ENCODE measurements at places on chromosomes 3 and 15. TPM values are rescaled to one million over a fixed set of nuclear protein-coding genes. Genes with fewer than 3 reads are reported as not detected.

DNA sequence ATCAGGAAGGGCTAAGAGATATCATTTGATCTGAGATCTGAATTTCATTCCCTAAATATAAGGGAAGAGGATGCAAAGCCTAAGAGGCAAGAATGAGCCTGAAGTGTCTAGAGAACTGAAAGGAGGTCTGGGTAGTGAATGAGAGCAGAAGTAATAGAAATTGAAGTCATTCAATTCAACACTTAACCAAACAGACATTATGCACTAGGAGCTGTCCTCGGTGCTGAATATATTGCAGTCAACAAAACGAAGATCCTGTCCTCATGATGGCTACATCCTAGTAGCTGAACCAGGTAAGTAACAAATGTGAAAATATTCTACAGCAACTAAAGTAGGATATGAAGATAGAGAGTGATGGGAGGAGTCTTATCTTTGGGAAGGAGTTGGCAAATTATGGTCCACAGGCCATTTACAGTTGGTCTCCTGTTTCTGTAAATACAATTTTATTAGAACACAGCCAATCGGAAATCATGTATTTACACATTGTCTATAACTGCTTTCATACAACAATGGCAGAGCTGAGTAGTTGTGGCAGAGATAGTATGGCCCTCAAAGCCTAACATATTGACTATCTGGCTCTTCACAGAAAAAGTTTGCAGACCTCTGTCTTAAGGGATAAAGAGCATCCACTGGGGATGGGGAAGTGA lies 192.9 kb upstream of the CADPS start:
- no peak for DNase-seq

Gene CAMK1
- total RNA-seq: 25.9 TPM

Gene NR1I2
- not detected for total RNA-seq

Gene EIF4E3
- total RNA-seq: 3.5 TPM

Gene GXYLT2
- 75.1 TPM for total RNA-seq

DNA sequence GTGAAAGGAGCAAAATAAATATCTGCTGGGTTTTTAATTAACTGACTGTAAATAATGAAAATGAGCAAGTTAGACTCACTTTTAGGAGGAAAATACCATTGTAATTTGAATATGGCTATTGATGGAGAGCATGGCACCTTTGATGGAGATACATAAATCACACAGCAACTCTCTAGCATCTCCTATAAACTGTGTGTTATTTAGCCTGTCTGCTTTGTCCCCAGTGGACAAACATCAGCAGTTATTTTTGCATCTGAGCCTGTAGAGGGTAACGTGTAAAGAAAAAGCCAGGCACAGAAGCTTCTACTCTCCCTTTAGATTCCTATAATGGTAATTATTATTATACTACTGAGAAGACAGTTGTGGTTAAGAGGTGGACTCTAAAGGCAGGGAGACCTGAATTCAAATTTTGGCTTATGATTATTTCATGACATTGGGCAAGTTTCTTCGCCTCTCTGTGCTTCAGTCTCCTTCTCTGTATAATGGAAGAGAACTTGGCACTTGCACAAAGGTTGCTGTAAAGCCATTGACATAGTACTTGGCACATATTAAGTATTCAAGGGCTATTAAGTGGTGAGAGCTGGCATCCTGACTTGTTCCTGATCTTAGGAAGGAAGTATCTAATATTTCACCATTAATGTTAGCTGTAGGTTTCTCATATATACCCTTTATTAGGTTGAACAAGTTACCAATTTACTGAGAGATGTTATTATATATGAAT lies 289.5 kb upstream of the TRIM42 start:
- no peak for DNase-seq

DNA sequence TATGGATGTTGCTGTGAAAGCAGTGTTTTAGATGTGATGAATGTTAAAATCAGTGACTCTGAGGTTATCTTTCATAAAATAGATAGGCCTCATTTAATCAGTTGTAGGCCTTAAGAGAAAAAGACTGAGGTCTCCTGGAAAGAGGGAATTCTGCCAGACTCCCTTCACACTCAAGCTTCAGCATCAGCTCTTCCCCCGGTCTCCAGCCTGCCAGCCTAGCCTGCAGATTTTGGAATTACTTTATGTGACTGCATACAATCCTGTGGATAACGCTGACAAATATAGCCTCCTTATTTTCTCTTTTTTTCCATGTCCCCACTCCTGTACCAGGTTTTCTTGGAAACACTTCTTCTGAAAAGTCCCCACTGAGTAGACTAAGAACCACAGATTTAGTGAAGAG lies 510.3 kb downstream of the GBE1 start:
- DNase-seq: no peak

- DNase-seq: peak; percentile 79
These were observed 1.1 kb downstream of the NPTN start for GRCh38 chr15:73631915-73632669.

Gene SPSB4
- total RNA-seq: not detected

- no peak for DNase-seq
These were observed 153.9 kb upstream of the ARHGEF26 start for GRCh38 chr3:153967260-153967659.

DNA sequence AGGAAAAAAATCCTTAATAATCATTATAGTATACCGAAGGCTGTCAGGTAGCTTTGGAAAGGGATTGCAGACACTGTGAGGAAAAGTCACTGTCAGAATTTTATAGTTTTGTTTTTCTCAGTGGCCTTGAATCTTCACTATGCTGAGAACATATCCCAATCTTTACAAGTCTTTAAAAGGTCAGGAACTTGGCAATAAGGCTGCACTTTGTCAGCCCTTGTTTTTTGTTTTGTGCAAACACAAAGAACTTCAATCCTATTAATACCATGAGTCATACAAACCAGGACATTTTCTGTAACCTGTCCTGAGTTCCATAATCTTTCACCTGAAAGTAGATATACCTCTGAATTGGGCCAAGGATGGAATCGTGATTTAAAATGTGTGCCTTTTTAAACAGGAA lies 45.6 kb upstream of the PIK3R4 start:
- no peak for DNase-seq

DNA sequence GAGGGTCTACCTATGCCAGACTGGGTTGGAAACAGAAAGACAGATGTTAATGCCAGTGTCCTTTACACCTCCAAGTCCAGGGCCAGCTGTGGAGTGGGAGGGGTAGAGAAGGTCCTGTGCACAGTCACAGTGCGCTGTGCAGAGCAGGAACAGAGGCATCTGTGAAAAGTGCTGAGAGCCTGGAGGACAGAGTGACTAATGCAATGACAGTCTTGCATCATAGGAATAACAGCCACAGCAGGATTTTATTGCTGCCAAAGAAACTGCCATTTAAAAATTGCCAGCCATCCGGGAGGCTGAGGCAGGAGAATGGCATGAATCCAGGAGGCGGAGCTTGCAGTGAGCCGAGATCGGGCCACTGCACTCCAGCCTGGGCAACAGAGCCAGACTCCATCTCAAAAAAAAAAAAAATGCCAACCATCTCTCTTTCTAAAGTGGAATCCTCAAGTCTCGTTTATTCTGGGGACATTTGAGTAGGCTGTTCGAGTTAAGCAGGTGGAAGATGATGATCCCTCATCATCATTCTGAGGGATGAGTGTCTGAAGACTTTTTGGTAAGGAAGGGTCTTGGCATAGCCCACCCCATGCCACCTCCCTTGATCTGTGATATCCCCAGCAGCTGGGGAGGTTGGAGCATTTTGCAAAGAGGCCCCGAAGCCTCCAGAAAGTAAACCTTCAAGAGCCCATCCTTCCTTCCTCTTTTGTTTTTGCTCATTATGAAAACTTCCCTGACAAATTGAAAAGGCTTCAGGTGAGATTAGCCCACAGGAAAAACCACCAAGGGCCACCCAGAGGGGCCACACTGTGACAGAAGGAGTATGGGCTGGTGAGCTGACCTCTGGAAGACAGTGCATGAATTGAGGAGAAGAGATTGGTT lies 7.7 kb downstream of the CCR2 start:
- DNase-seq: no peak

- DNase-seq: no peak
These were observed 76.4 kb downstream of the BBX start for GRCh38 chr3:107598926-107599771.

Gene P2RY1
- total RNA-seq: under 0.01 TPM

DNA sequence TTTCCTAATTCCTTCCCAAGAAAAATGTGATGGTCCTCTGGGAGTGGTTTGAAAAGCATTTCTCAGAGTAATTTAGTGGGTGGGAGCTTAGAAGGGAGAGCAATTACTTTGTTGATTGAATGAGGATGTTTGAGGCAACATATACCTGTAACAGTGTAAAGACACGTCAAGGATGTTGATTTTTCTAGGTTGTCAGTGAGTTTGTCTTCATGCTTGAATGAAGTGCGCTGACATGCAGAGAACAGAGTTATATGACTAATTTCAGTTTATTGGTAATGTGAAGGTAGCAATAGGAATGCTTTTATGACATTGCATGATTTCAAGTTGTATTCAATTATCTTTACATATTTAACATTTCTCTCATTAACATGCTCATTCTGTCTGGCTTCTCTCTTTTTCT lies 286.9 kb downstream of the NFKBIZ start:
- no peak for DNase-seq

- DNase-seq: no peak
These were observed 31.0 kb upstream of the PDE8A start for GRCh38 chr15:84950570-84951111.

Gene PATL2
- 2.7 TPM for total RNA-seq

DNA sequence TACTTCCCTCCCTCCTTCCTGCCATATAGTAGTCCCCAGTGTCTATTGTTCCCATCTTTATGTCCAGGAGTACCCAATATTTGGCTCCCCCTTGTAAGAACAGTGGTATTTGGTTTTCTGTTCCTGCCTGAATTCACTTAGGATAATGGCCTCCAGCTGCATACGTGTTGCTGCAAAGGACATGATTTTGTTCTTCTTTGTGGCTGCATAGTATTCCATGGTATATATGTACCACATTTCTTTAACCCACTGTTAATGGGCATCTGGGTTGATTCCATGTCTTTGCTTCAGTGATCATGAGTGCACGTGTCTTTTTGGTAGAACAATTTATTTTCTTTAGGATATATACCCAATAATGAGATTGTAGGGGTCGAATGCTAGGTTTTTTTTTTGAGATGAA lies 19.3 kb downstream of the SPRED1 start:
- DNase-seq: no peak

Gene TGM5
- total RNA-seq: not detected

GRCh38 chr3:38630070-38630469 lies 19.4 kb downstream of the SCN5A start:
- DNase-seq: no peak

DNA sequence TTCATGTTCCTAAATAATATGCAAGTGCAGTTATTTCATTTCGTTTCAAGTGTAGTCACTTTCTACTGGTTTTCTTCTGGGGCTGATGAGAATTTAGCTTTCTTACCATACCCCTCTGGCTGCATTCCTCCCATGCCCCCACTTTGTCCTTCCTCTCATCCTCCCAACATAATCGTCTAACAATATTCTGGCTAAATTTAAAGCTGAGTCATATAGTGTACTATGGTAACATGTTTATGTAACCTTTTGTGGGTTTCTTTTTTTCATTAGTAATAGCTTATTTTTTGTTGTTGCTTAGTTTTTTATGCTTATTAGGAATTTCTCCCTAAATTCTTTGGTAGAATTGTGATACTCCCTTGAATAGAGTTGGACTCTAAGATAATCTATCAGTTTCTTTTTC lies 30.5 kb downstream of the DUT start:
- DNase-seq: no peak

DNA sequence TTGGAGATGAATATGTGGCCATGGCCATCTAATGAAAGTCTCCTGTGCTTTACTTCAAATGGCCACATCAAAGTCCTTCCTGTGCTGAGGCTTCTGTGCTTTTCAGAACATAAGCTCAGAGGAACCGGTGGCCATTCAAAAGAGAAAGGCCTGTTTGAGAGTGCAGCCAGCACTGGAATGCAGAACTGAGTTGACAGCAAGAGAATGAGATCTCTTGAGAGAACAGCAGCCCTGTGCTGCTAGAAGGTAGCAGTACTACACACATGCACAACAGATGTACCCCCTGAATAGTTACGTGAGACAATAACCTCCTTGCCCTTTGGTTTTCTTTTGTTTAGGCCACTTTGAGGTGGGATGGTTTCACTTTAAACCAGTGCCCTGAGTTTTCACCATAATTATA lies 292.5 kb downstream of the PTPRG start:
- DNase-seq: no peak

Gene LARP6
- total RNA-seq: 76.0 TPM

Gene RAB8B
- 57.5 TPM for total RNA-seq

GRCh38 chr3:41419809-41420208 lies 220.5 kb downstream of the CTNNB1 start:
- DNase-seq: no peak

Gene PARP15
- total RNA-seq: 3.2 TPM

DNA sequence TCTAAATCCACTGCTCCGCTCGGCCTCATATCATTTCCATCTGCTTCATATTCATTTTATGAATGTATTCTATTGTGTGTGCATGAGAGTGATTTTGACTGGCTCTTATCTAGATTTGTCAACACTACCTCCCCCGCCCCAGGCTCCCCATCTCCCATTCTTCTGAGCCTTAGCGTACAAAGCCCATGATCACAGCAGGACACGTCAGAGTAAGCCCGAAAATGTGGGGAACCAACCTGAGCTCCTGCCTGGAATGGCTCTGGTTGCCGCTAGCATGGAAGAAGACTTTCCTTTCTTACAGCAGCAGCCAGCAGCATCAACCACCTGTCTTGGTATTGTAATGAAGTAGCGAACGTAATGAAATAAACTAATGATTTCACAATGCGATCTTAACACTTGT lies 61.4 kb downstream of the GABRB3 start:
- DNase-seq: no peak

Gene RAB43
- total RNA-seq: 13.4 TPM

Gene OR5K2
- not detected for total RNA-seq

- no peak for DNase-seq
These were observed 282.9 kb downstream of the TBC1D5 start for GRCh38 chr3:17459470-17459993.

DNA sequence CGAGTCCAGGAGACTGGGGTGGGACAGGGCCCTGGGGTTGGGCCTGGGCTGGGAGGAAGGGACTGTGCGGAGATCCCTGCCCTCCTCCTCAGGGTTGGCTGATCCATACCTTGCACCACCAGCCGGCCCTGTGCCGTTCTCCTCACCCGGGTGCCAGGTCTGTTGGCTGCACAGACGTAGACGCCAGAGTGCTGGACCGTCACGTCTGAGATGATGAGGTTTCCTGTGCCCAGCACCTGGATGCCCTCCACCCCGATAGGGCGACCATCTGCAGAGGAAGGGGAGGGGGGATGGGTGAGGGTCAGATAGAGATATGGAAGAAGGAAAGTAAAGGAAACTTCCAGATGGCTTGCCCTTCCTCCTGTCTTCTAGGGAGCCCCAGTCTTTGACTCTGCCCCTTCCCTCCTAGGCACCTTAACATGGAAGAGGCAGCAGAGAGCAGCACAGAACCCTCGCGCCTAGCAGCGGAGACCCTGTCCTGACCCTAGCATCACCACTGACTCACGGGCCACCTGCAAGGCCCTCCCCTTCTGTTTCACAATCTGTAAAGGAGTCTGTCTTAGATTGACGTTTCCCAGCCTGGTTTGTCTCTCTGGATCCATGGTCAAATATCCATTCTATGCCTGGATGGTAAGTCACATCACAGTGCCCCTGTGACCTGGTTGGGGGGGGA lies 28.8 kb downstream of the RNU5B-1 start:
- peak; percentile 76 for DNase-seq

- peak; percentile 97 for DNase-seq
These were observed 4.0 kb downstream of the CCDC51 start for GRCh38 chr3:48435774-48436476.

Gene ECE2
- total RNA-seq: not detected
